Activated CD8-positive, alpha-beta memory T cell treated with anti-CD3 and anti-CD28 coated beads for 4 hours (primary cell): ENCODE measurements at places on chromosomes 6 and 20.

- no peak for DNase-seq
These were observed 109.7 kb downstream of the GJA10 start for GRCh38 chr6:90003941-90004340.

DNA sequence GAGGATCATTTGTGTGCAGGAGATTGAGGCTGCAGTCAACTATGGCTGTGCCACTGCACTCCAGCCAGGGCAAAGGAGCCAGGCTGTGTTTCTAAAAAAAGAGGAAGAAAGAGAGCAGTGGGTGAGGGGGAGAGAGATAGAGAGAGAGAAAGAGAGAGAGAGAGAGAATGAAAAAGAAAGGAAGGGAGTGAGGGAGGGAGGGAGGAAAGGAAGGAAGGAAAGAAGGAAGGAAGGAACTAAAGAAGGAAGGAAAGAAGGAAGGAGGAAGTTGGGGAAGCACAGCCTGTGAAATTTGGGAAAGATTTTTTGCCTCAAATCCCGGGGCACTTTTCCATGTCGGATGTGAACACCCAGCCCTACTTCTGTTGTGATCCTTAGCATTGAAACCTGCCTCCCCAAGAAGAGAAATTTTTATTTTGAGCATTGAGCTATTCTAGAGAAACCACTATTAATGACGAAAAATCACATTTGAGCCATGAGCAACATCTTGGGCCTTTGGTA lies 57.8 kb downstream of the FOXA2 start:
- DNase-seq: no peak

DNA sequence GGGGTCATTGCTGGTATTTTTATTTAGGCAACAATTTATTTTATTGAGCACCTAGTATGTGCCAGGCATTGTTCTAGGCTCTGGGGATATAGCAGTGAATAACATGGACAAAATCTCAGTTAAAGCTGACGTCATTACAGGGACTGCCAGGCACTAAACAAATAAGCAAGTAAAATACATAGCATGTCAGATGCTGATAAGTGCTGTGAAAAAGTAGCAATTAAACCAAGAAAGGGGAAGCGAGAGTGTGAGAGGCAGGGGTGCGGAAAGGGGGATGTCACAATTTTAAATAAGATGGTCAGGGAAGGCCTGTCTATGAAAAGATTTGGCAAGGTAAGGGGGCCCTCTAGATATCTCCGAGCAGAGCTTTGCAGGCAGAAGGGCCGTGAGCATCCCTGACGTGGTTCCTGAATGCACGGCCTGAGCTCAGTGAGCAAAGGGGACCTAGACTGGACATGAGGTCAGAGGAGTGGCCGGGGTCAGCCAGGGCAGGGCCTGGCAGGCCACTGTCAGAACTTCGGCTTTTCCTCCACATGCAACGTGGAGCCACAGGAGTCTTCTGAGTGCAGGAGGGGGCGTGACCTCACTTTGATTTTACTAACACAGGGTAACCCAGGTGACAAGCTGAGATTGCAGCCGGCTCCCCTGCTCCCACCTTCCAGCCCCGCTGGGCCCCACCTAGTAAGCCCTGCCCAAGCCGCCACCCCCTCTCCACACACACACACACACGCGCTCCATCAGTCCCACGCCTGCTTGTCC lies 24.2 kb upstream of the SIRPA start:
- no peak for DNase-seq

DNA sequence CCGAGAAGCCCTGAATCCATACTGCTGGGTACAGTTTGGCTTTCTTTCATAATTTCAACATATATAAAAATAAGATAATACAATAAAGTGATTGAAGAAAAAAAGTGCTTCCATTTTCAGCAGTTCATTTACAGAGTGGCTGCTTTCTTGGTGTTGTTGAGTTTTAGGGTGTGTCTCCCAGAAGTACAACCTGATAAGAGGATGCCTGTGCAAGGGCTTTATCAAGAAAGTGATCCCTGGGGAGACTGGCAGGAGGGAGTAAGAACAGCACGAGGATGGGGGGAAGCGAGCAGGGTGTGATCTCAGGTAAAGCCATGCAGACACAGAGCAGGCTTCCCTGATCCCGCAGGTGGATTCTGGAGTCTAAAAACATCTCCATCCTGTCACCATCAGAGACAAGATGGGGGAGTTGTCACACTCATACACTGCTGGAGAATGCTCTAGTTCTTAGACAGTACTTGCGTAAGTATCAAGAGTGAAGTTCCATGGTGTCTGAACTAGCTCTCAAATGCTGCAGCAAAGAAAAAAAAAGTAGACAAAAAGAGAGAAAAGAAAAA lies 395.9 kb downstream of the CDH26 start:
- DNase-seq: no peak

DNA sequence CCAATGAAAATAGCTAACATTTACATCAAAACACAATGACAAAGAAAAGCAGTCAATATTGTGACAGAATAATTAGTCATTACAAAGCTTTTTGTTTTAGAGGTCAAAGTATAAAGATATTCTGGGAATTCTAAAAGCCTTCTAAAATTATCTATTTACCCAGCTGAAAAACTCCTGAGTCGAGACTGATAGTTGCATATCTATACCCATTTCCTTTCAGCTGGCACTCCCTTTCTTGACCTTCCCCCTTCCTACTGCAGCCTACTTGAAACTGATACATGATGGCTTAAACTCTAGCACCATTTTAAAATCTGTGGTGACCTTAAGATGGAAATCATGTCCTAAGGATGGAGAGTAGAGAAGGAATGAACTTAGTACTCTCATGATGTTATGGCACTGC lies 38.6 kb downstream of the LMBRD1 start:
- no peak for DNase-seq

DNA sequence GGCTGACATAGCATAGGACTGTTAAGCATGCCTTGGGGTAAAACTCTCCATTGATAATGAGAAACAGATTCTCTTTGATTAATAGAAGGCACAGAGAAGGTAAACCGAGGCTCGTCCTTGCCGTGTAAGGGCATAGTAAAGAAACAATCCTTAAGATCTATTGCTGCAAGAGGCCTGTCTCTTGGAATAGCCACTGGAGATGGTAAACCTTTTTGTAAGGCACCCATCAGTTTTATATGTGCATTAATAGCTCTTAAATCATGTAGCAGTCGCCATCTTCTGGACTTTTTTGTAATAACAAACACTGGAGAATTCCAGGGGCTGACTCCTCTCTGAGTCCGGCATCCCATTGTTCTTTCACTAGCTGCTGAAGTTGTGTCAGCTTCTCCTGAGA lies 8.4 kb upstream of the ABHD12 start:
- DNase-seq: no peak

DNA sequence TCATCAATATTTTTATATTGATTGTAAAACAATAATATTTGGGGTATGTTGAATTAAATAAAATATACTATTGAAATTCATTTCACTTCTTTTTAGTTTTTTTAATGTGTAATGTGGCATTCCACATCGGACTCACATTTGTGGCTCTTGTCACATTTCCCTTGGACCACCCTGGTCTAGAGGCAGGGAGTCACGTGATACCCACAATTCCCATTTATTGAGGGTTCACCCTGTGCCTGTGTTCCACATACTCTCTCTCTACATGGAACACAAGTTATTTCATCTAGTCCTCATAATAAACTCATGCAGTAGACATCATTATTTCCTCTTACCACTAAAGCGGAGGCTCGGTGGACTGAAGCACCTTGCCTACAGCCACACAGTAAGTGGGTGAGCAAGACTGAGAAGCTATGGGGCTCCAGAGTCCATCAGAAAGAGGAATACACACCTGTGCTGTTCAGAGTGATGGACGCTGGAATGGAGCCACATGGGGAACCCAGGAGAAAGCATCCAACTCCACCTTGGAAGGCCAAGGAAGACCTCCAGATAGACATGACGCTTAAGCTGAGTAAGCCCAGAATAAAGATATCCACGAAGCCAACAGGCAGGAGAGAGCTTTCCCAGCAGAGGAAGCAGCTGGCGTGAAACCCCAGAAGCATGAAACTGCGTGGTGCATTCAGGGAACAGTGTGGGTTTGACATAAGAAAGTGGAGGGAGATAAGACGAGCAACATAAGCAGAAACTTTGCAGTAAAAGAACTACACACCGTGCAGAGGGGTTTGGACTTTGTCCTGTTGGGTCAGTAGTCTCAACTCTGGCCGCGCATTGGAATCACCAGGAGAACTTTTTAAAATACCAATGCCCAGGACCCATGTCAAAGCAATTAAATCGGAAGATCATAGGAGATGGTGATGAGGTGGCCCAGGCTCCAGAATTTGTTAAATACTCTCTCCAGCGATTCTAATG lies 49.5 kb downstream of the UNC5CL start:
- DNase-seq: no peak

DNA sequence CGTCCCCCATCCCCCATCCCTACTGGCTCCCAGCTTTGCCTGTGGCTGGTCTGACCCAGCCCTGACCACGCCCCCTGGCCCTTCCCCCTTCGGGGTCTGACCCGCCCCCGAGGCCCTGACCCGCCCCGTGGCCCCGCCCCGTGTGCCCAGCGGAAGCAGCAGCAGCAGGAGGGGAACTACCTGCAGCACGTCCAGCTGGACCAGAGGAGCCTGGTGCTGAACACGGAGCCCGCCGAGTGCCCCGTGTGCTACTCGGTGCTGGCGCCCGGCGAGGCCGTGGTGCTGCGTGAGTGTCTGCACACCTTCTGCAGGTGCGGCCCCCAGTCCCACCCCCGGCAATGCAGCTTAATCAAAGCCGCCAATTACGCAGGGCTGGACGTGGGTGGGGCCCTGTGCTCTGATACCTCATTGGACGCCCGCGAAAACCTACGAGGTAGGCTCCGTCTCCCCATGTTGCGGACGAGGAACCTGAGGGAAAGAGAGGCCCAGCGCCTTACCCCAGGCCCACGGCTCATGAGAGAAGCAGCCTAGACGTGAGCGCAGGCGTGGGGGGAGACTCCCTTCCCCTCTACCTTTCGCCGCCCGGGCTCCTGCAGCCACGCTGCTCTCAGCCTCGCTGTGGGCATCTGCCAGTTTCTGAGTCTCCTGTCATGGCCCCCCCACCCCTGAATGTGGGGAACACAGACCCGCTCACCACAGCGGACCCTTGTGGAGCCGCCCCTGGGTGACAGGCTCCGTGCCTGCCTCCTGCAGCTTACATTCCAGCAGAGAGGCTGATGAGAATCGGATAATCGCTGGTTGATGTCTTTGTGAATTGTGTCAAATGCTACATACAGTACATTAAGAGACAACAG lies 12.8 kb downstream of the RBCK1 start:
- DNase-seq: no peak

- DNase-seq: no peak
These were observed 47.8 kb downstream of the NRN1 start for GRCh38 chr6:5958921-5959320.

DNA sequence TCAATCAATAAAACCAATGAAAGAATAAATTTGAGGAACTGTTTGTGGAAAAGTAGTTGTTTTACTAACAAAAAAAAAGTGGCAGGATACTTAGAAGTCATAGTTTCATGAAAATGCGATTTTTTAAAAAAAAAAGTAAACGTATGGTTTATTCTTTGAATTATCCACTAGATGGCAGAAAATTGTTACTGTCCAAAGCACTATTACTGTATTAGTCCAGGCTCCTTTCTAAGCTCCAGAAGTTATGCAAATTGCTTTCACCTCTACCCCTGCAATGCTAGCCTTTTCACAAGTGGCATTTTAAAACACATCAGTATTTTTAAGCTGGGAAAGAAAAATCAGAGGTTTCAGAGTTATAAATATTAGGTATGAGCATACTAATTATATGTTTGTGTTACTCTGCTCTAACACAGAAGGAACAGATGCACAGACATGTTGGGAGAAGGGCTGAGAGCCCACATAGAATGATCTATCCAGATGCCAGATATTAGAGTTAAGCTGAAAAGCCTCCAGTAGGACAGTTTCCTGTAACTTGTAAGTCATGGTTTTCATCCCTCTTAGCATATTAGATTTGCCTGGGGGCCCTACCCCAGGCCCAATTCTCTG lies 63.9 kb downstream of the FHL5 start:
- no peak for DNase-seq

- DNase-seq: peak; percentile 46
These were observed 8.8 kb downstream of the DUSP15 start for GRCh38 chr20:31861385-31862156.

GRCh38 chr6:158255275-158255988 lies 56.8 kb upstream of the TULP4 start:
- DNase-seq: no peak

DNA sequence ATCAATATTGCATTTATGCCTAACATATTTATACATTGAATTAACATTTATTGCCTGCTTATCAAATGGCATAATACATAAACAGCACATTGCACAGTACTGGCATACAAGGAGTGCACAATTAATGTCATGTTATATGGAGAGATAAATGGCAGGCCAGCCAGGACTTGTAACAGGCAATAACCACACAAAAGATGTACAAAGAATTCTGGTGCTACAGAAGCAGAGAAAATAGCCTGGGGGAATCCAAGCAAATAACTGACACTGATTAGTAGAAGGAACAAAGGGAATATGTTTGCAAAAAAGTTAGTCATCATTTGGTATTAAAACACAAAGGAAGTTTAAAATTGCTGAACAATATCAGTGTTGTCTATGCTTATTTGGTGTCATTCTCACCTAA lies 27.3 kb downstream of the COL21A1 start:
- DNase-seq: no peak

- no peak for DNase-seq
These were observed 749.7 kb upstream of the ADGRB3 start for GRCh38 chr6:67885081-67886033.
